CD4-positive, alpha-beta T cell treated with Interferon gamma for 1 hour (primary cell): ENCODE measurements at places on chromosomes 1 and 21.

DNA sequence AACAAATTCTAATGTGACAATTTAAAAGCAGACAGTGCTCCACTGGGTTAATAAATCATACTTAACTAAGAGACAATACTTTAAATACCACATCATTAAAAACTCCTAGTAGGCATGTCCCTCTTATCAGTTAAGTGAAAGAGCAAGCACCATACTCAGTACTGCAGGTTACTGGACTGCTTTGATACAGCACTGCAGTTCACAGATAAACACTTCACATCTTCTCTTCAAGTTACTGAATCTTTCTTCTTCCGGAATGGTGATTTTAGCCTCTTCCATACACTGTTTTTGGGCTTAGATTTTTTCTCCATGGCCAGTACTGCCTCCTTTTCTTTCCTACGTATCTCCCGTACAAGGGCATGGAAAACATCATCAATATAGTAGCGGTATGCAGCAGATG lies 11.0 kb downstream of the RIT1 start:
- no peak for DNase-seq

- no peak for DNase-seq
These were observed 168.0 kb upstream of the RAB4A start for GRCh38 chr1:229102741-229103391.

GRCh38 chr1:71967670-71968069 lies 314.7 kb downstream of the NEGR1 start:
- no peak for DNase-seq

DNA sequence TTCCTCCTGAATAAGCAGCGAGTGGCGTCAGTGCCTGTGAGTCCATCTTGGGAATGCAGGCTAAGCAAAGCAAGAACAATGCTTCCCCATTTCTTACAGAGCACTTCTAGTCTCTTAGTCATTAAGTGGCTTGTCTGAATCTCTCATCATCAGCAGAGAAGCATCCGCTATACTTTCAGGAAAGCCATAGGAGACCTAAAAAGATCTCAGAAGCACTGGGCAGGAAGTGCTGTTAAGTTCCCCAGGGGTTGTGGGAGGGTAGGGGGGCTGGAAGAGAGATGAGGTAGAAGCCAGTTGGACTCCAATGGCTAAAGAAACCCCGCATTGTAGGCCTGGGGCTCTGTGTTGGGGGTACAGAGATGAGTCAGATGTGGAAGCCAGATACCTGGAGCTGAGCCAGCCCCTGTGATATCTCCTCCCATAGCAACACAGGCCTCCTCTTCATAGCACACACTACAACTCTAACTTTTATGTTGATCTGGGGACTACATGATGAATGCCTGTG lies 44.9 kb downstream of the SYT6 start:
- DNase-seq: no peak

GRCh38 chr1:94979656-94980581 lies 53.0 kb upstream of the CNN3 start:
- DNase-seq: no peak

GRCh38 chr1:32353886-32354570 lies 8.3 kb downstream of the FAM229A start:
- DNase-seq: no peak

GRCh38 chr1:227541129-227541528 lies 22.2 kb upstream of the ZNF678 start:
- no peak for DNase-seq

GRCh38 chr21:45537111-45537745 lies 5.0 kb downstream of the SLC19A1 start:
- no peak for DNase-seq

DNA sequence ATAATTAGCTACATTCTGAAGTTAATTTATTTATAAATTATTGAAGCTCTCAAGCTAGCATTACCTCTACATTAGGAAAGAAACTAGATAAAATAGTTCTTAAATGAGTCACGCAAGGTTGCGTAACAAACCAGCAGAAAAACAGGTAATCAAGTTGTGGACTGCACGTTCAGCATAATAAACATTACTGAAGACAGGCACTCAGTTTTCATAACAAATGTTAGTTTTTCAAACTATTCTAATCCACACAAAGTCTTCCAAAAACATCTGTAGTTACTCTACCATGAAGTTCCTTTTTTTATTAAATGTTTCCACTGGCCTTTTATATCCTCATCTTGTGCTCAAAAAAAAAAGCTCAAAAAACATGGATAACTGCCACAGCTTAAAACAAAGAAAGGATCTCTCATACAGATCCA lies 1.3 kb downstream of the TOR1AIP2 start:
- no peak for DNase-seq

- DNase-seq: peak; percentile 54
These were observed at the start of gene GPX7 for GRCh38 chr1:52601991-52602855. Gene GPX7 (plus strand): TSS chr1:52602371. CDS start chr1:52602410, 39 bp downstream.

GRCh38 chr1:160494620-160495019 lies 28.4 kb downstream of the SLAMF6 start:
- DNase-seq: no peak

DNA sequence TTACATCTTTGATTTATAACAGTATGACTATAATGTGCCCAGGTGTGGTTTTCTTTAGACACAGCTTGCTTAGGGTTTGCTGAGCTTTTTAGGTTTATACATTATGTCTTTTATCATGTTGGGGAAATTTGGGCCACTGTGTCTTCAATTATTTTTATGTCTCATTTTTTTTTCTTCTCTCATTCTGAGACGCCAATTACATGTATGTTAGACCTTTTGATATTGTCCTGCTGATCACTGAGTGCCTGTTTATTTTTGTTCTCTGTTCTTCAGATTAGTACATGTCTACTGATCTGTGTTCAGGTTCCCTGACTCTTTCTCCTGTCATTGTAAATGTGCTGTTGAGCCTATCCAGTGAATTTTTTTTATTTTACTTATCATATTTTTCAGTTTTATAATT lies 36.1 kb downstream of the TNNT2 start:
- no peak for DNase-seq

DNA sequence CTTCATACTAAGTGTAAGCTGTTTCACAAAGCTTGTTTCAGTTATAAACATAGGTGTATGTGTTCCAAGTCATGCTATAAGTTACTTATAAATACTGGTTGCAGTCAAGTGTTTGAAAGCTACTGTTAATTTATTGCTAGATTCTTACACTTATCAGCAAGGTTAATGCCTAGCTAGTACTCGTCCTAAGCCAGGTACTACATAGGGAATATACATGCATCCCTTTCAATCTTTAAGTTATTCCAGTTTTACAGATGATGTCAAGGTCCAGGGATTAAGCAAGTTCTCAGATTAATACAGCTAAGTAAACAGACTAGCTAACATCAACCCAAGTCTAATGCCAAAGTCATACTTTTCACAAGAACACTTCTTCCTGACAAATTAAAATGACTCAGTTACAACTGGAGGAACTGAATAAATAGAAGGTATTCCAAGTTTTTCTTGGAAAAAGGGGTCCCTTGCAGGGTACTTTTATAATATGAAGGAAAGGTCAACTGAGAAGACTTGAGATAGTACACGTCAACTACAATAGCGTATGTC lies 652.2 kb upstream of the USP24 start:
- DNase-seq: no peak

DNA sequence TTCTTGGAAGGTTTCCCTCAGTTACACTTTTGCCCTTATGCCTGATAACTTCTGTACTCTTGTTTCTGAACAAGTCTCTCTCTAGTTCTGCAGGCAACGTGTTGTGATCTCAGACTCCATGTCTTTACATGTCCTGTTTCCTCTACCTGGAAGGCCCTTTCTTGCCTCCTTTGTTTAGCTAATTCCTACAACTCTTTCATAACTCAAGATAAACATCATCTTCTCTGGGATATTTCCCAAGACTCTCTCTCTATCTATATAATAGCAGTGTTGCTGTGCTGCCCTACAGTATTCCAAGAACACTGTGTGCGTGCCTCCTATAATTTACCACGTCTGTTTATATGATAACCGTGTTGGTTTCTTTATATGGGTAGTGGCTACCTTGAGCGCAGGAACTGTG lies 47.8 kb downstream of the CHRM3 start:
- no peak for DNase-seq

DNA sequence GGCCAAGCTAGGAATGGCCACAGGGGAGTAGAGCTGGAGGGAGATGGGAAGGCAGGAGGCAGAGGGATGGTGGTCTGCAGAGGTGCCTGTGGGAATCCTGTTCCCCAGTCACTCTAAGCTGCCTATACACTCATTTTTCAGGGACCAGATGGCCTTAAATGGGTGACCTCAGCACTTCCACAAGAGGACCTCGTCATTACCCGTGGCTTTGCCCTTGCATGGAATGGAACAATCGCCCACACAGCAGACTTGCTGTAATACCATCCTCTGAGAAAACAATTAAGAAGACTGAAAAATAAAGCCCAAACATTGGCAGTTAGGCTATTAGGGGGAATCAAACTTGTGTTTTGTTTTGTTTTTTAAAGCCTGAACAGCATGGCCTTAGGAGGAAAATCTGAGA lies 12.9 kb upstream of the TNN start:
- DNase-seq: no peak

DNA sequence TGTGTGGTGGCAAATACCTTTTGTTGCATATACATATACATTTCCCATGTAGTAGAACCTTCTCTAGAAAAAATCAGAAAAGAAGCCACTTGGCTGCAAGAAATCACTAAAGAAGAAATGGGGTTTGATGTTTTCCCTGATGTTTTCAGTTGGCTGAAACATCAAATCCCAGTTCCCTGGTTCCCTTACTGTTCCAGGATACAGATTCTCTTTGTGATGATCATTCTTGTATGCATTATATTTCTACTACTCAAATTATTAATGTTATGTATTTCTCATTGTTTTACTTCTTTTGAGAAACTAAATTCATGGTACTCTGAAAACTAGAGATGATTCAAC lies 7.6 kb downstream of the RNU1-2 start:
- no peak for DNase-seq

DNA sequence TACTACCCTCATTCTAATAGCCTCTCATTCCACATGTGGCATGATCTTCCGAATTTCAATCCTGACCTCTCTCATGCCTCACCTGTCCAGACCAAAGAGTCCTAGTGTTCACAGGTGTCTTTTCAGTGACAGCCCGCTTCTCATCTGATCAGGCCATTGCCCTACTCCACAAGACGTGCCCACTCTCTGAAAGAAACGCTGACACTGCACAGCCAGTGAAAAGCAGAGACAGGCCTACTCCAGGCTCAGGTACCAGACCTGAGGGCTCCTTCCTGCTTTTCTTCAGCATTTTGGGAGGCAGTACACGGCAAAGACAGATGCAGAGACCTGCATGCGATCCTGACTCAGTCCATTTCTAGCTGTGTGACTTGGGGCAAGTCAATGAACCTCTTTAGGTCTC lies 43.0 kb downstream of the SUSD4 start:
- no peak for DNase-seq

DNA sequence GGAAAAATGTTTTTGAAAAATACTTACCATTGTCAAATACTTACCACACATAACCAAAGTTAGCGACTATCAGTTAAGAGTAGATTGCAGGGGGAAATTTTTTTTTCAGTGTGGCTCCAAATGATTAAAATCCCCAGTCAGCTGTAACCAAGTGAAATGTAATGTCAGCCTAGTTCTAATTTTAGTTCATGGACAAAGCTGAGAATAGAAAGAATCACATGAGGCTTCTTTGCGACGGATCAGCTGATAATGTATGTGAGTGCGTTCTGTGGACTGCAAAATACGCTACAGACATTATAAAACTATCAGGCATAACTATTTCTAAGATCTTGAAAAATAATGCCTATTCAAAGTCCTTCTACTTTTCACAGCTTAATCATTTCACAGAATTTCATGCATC lies at the start of gene LRRC39:
Gene LRRC39, minus strand, starts transcription at position 166 of the 400 bp plus-strand sequence. CDS start 9,740 bp downstream, outside the sequence.
- no peak for DNase-seq

DNA sequence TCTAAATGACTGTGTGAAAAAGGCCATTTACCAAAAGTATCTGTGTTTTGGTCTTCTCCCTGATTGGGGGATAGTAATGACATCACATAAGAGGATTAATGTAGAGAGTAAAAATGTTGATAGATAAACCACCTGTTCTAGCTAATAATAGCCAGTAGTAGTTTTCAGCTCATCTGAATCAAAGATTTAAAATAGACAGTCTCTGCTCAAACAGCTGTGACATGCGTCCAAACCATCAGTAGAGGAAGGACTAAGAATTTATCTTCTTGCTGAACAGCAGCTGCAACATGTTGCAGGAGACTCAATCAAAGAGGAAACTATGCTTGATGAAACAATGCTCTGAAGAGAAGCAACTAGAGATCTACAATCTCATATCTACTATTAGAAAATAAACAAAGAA lies 21.4 kb downstream of the TMPRSS15 start:
- no peak for DNase-seq

DNA sequence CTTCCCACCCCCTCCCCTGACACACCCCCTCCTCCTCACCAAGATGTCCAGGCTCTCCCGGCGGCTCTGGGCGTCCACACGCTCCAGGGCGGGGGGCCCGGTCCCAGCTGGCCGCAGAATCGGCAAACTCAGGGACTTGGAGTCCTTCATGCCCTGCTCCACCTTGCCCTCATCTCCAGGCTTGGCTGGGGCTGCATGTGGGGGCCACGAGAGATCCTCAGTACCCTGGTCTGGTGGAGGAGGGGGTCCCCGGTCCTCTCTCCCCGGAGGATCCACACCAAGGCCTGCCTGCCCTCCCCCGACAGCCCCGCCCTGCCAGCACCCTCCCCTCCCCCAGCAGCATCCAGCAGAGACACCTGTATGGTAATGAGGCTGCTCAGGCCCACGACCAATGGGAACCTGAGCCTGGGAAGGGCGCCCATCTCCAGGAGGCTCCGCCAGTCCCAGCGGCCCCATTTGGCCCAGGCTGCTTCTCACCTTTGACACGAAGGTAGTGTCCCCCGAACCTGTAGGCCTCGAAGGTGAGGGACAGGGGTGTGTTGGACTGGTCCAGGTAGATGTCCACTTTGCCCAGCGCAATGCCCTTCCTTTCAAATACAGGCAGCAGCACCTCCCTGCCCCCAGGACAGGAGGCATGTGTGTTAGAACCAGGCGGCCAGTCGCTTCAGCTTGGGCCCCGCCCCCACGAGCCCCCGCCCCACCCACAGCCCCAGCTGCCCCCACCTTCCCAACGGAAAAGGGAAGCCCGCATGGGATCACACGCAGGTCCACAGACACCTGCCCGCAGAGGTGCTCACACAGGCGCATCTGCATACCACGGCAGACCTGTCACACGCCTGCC lies 8.2 kb upstream of the TNFRSF25 start:
- DNase-seq: no peak

GRCh38 chr1:178407215-178407614 lies 89.5 kb downstream of the CLEC20A start:
- no peak for DNase-seq

GRCh38 chr1:204589409-204590038 lies 73.3 kb downstream of the MDM4 start:
- DNase-seq: no peak

DNA sequence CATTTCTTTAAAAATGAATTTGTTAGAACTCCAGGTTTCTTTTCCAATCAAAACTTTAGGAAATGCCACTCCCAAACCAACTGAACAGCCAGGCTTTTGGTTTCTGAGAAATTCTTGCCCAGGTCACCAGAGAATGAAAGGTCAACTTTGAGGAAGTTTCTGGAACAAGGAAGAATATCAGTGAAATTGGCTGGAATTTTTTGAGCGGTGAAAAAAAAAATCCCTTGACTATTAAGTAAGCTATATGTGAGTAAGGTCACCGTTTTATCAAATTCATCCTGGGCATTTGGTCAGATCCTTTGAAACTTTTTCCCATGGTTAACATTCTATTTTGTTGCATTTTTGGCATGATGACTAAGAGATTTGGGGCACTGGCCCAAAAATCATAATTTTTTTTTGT lies 469.3 kb downstream of the LTN1 start:
- no peak for DNase-seq
